ENCODE measurements at places on chromosomes 1 and 21.

GRCh38 chr1:111618961-111619634, 491 bp upstream of the RAP1A start:
- DNase-seq = no peak

GRCh38 chr1:39666772-39667171, 5.1 kb downstream of the NT5C1A start:
- no peak for DNase-seq

- no peak for DNase-seq
Observed at GRCh38 chr1:16067127-16067768, 6.2 kb downstream of the FAM131C start.

GRCh38 chr1:165420655-165421054, 24.3 kb downstream of the RXRG start:
- no peak for DNase-seq

GRCh38 chr1:166811691-166812090, 27.6 kb upstream of the POGK start:
- DNase-seq = no peak

GRCh38 chr1:50378770-50379169, 44.5 kb downstream of the DMRTA2 start:
- DNase-seq = no peak

DNA sequence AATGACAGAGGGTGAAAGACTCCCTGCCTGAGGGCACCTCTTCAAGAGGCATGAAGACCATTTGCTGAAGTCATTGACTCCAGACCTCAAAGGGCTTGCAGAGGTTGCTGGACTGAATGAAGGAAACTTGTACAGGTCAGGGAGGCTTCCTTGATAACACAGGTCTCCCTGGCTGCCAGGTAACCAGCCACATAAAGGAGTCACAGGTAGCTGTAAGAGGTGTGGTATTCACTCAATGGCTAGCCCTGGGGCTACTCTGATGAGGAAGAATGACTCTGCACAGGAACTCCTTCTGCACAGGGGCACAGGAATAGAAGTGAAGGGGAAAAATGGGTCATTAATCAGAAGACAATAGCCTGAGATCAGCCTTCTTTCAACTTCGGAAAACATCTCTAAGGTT, 187.5 kb downstream of the LMX1A start:
- no peak for DNase-seq

Data from SW 1271 (cell line).